SIG-M5 (cell line): ENCODE measurements at places on chromosomes 3 and 15.

DNA sequence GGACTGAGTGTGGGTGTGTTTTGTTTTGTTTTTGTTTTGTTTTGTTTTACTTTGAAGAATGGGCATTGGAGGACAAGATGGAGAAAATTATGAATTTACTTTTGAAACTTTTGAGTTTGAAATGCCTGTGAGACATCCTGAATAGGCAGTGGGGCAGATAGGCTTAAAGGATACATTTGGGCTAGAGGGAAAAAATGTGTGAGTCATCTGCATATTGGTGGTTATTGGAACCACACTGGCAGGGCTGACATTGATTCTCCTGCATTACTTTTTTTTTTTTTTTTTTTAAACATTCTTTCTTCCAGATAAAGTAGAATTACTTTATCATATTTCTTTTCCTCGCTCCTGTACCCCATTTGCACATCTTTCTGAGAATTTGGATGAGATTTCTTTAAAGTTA, 56.1 kb downstream of the CALML4 start:
- no peak for DNase-seq

DNA sequence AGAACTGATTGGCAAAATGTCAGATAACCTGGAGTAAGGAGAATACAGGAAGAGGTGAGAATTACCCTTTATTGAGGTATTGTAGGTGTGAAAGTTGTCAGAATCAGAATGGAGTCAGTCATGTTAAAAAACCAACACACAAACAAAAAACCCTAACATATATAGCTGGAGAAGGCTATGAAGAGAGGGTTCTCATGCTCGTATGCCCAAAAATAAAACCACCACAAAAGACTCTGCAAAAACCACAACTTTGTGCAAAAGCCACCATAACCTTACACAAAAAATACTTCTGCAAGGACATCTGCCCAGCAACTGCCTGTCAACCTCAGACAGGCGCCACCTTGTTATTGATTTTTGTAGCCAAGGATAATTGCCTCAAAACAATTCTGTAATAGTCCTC, 136.0 kb downstream of the CD47 start:
- no peak for DNase-seq

DNA sequence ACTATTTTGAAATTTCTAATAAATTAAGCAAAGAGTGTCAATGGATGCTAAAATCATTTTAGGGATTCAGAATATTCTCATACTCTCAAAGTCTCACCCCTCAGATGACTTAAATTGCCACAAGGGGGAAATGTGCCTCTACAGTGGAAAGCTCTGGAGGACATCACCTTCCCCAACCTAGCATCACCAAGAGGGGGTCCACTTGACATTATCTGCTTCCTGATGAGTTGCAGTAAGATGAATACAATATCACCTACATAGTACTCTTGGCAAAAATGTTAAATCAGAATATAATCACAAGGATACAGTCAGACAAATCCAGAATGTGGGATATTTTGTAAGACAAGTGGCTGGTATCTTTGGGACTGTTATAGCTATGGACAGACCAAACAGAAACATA, 290.1 kb downstream of the MFSD1 start:
- DNase-seq, result no peak

- no peak for DNase-seq
These were observed at the start of gene SEMA3G for GRCh38 chr3:52444860-52445793. Gene SEMA3G, minus strand, starts transcription at chr3:52445103. Its CDS starts 76 bp downstream, at chr3:52445027.

DNA sequence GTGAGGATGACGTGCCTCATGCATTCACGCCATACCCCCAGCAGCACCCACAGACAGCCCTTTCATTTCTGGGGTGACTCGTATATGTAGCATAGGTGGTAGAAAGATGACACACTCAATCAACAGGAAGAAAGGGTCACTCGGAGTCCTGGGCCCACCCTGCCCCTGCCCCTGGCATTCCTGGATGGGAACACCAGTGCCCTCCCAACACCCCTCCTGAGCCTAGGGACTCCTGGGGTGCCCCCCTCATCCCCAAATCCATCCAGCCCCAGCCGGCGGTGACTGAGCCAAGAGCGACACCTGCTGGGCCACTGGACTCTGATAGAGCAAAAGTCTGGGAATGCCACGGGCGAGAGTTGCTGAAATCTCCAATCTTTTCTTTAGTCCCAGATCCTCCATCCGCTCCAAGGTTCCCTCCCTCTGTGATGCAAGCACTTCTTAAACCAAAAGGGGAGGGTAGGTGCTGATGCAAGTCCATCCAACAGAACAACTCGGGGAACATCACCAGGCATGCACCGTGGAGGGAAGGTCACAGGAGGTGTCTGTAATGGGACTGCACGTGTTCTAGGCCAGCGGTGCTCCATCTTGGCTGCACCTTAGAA, 31.1 kb downstream of the ACAN start:
- no peak for DNase-seq
